T-helper 1 cell treated with Interleukin-12 subunit alpha and Interleukin-12 subunit beta and Interleukin-4 antibody, amounts not matched to agents 30 ng/mL and 1 ng/mL, for 36 hours (primary cell): ENCODE measurements at places on chromosomes 4 and X. TPM values are rescaled to one million over a fixed set of nuclear protein-coding genes. Genes with fewer than 3 reads are reported as not detected.

Gene BEND2
- total RNA-seq: not detected in 2 replicates

Gene FDCSP
- total RNA-seq: not detected in 2 replicates

Gene CPE
- total RNA-seq: not detected in 2 replicates

Gene UPF3B
- 11.0 and 12.5 TPM in 2 replicates for total RNA-seq
